T-cell (primary cell): ENCODE measurements at places on chromosomes 3 and 15. TPM values are rescaled to one million over a fixed set of nuclear protein-coding genes. Genes with fewer than 3 reads are reported as not detected.

DNA sequence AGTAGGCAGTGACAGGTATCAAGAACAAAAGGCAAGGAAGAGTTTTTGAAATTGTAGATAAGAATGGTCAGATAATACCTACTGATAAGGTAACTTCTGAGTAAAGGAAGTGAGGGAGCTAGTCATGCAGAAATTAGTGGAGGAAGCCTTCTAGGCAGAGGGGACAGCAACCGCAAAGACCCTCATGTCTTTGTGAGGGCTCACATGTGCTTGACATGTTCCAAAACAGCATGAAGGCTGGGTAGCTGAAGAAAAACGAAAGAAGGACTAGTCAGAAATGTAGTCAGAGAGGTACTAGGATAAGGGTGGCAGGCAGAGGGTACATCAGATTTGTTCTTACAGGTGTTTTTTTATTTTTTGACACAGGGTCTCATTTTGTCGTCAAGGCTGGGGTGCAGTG, 5.3 kb downstream of the SIN3A start:
- DNase-seq, result no peak

GRCh38 chr3:65951836-65952505, 86.7 kb downstream of the MAGI1 start:
- no peak for DNase-seq

DNA sequence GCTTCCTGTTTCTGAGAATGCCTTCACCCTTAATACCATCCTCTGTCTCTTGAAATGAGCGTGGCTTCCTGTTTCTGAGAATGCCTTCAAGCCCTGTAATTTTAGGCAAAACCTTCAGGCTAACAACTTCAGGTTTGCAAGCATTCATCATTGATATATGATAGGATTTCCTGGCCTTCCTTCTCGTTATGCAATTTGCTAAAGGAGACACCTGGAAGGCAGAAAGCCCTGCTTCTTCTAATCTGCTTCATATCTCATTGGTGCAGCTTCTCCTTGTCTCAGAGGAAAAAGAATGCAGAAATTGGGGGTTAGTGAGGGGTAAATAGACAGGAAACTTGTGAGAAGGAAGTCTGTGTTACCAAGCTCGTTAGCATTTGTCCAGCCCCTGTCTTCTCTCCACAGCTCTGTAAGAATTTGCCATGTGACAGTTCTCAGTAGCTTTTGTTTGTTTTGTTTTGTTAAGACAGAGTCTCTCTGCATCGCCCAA, 7.3 kb downstream of the ARL6IP5 start:
- DNase-seq, result no peak

- DNase-seq, result no peak
Observed at GRCh38 chr15:100766243-100767000, 113.2 kb upstream of the ALDH1A3 start.

DGKG gene
- total RNA-seq, result not detected

DNA sequence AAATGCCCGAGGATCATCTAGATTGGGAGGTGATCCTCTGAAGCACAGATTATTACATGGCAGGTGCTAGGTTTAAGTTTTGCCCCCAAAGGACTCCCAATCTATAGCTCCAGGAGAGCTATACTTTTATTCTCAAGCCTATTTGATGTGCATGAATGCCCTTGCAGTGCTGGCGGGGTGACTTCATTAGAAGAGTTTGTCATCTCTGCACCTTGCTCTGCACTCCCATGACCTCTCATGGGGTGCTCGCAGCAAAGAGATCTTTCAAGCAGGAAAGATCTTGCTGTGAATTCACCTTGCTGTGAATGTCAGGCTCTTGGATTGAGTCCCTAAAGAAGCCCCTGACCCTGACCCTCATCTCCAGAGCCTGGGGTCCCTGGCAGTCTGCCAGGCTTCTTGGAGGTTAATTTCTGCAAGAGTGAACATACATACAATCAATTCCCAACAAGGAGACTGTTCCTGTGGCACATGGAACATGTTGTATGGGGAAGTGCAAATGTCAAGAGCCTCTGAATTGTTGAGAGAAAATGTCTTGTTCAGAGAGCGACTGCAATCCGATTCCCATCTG, 45.9 kb downstream of the FAM43A start:
- DNase-seq, result no peak

GRCh38 chr3:27221264-27221932, 147.8 kb downstream of the NEK10 start:
- no peak for DNase-seq

ATP13A5 gene
- not detected for total RNA-seq

GRCh38 chr3:133377396-133377795, 22.5 kb upstream of the BFSP2 start:
- DNase-seq, result no peak

GRCh38 chr15:74779162-74779648, 2.7 kb upstream of the CSK start:
- DNase-seq, result no peak

DNA sequence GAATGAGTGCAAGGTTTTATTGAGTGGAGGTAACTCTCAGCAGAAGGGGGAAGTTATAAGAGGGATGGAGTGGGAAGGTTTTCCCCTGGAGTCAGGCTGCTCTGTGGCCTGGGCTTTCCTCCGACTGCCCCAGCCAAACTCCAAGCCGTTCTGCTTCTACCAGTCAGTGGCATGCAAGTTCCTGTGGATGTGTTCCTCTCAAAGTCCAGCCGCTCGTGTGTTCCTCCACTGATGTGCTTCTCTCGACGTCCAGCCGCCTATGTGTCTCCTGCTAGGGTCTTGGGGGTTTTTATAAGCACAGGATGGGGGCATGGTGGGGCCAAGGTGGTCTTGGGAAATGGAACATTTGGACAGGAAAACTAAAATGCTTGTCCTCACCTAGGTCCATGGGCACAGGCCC, 9.0 kb upstream of the U2SURP start:
- DNase-seq, result no peak

CHRM5 gene
- total RNA-seq, result not detected

MTHFS gene
- total RNA-seq, result 13.2 TPM

GRCh38 chr3:57910990-57911389, 97.2 kb upstream of the FLNB start:
- peak; percentile 16 for DNase-seq

SMAD3 gene
- 159 TPM for total RNA-seq

GRCh38 chr3:53171064-53171418, 10.0 kb downstream of the PRKCD start:
- DNase-seq, result no peak

DNA sequence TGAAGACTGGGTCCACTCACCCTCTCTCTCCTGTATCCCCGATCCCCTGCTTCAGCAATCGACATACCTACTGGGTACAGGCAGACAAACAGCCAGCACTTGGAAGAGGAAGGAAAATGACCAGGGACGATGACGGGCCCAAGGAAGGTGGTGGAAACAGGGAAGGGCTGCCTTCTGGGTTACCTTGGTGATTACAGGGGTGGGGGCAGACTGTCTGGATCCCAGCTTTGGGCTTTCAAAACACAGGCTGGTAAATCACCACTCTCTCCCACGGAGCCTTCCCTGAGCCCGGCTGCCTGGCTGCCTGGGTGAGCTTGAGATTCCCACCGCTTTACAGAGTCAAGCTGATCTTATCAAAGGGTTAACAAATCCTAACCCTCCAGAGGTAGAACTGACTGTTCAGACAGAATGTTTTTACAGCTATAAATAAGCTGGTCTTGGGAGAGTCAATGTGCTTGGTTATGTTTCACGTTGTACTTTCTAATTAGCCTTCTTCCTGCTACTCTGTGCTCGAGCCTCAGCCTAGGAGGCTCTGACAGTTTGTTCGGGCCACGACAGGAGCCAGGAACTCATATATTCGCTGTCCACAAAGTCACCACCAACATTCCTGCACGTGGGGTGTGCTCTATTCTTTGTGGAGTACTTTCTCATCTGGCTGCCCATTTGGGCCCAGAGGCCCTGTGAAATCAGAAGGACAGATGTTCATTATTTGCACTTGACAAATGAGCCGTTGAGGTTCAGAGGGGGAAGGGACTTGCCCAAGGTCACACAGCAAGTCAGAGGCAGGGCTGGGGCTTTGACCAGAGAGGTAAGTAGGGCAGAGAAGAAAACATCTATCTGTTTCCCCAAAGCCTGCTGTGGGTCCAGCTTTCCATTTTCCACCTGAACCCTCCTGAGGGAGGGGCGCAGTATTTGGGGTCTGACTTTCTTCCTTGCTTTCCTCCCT, 63.5 kb downstream of the FEM1B start:
- DNase-seq, result no peak

CLDN16 gene
- not detected for total RNA-seq

DNA sequence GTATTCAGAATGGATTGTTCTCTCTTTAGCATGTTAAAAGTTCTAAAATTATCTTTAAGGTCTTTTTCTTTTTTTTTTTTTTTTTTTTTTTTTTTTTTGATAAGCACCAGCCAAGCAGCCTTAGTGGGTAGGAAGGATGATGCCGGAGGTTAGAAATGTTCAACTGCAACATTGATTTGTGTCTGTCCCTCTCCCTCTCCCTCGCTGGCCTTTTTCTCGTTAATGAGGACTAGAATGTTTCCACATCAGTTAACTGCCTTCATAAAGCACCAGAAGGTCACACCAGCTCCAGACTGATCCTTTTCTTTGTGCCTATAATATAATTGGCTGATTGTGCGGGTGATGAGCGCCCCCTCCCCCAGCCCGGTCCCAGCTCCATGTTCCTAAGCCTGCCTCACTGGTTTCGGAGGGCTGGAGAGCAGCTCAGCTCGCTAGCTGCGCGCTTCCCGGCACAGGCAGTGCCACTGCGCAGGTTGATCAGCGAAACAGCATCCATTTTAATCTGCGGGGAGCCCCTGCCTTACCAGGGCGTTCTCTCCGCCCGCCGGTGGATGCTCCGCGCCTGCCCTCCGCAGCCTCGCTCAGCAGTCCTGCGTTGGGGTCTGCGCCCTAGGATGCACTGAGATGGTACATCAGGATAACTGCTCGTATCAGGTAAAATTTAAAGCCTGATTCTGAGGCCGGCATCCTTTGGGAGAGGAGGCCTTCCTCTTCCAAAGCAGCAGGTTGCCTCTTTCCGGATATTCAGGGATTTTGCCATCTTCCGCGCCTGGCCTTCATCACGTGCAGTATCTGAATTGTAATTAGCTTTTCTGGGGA, 148.9 kb upstream of the IL12A start:
- DNase-seq, result no peak

DNA sequence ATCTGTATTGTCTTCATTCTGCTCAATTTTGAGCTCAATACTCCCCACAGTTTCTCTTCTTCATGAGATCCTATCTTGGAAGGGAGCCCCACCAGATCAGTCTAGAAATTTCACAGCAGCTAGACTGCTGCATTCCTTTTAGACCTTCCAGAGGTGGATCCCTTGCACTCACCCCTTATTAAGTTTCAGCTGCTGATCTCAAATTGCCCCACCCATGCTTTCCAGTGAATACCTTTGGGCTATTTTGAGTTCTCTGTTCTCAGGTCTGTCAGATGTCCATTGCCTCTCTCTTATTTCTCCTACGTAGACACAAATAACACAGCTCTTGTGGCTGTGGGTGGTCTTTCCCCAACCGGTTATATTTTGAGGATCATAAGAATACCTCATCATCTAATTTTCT, 60.8 kb downstream of the GPR156 start:
- DNase-seq, result no peak

- peak; percentile 74 for DNase-seq
Observed at GRCh38 chr15:75455424-75455981, 4.0 kb upstream of the SIN3A start.

SLCO2A1 gene
- total RNA-seq, result 0.25 TPM

TMEM45A gene
- total RNA-seq, result 0.16 TPM

GRCh38 chr15:45129651-45130129, at the start of the genes DUOX1 and DUOXA1:
DUOX1 (plus strand) TSS chr15:45129994; CDS start chr15:45131967, 1,973 bp downstream.
DUOXA1 (minus strand) TSS chr15:45129879; CDS start chr15:45123014, 6,865 bp downstream.
- no peak for DNase-seq

PCSK6 gene
- total RNA-seq, result 0.16 TPM

DNA sequence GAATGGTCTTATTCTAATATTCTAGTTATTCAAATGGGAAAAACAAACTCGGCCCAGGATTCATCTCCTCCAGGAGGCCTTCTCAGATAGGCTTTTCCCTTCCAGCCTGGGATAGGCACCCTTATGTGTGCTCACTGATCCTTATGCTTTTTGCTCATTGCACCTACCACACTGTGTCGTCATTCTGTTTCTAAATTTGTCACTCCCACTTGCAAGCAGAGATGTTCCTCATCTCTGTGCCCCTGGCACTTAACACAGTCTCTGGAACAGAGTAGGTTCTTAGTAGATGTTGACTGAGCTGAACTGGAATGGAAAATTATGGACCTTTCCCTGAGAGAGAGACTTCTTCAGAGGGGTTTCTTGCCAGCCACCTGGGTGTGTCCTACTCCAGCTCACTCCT, 18.7 kb upstream of the SPG11 start:
- no peak for DNase-seq

CYP1A2 gene
- total RNA-seq, result not detected

DNA sequence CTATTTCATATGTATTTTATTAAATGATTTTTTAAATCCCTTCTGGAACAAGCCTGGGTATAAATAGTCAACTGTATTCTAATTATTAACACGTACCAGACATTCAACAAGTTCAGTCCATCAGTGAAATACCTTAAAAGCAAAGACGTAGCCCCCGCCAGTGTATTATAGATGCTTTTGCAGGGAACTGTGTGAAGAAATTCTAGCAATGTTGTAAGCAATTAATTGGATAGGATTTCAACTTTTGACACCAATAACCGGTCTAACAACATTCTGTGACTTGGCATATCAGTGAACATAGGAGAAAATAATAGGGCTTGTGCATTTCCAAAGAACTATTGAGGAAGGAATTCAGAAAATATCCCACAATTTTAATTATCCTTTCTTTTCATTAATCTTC, 67.2 kb upstream of the TGFBR2 start:
- no peak for DNase-seq

DNA sequence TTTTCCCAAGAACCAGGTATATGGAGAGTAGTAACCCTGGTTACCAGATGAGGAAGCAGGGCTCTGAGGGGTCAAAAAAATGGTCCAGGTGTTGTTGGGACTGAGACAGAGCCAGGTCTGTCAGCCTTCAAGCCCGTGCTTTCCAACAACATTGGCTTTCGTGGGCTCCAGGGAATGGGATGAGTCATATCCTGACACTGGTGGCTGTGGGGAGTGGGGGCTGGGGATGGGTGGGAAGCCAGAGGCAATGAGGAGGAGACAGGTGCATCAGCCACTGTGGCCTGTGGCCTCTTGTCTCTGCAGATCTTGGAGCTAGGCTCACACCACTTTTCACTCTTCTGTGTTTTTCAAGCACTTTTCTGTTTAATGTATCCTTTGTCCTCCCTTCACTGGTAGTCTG, 38.2 kb downstream of the CORO2B start:
- no peak for DNase-seq

- peak; percentile 30 for DNase-seq
Observed at GRCh38 chr3:156161172-156161571, 40.8 kb downstream of the KCNAB1 start.

DNA sequence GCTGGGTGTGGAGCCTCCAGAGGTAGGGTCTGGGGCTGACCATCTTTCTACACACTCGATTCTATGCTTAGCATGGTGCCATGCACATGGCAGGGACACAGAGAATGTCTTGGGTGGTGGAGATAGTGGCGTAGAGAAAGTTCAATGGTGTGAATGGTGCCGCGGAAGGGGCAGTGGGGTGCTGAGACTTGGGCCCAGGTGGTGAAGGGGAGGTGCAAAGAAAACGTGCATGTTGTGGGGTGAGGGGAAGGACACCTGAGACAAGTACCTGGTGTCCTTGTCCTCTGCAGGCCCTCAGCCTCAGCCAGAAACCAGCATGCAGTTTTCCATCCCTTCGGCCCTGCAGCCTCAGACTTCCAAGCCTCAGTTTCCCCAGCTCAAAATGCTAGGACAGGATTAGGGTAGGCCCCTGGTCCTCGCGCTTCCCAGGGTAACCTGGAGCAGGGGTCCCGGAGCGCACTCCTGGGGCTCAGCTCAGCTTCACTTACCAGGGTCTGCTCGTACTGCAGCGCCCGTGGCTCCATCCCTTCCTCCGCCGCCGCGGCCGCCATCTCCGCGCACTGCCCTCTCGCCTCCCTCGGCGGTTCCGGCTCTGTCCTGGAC, 375 bp downstream of the CLCN2 start:
- DNase-seq, result no peak

RBP2 gene
- not detected for total RNA-seq

FETUB gene
- not detected for total RNA-seq
